Activated naive CD4-positive, alpha-beta T cell treated with anti-CD3 and anti-CD28 coated beads, Interleukin-2, amount 50 U/mL, for 16 hours (primary cell): ENCODE measurements at places on chromosomes 5 and 9.

DNA sequence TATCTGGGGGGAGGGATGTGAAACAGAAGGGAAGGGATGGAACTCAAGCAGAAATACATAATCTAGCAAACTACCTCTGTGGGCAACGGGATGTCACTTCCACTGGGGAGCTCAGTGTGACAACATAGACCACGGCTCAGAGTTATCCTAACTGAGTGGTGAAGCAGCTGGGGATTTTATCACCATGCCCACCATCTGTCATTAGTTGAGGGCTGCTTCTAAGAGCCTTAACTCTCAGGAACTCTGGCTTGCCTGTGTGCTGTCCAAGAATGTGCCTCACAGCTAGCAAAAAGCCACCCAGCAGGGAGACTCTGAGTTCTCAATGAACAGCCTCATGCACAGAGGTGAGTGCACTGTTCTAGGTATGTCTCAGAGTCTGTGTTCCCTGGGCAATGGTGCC, 90.6 kb upstream of the CXCL14 start:
- DNase-seq = no peak

DNA sequence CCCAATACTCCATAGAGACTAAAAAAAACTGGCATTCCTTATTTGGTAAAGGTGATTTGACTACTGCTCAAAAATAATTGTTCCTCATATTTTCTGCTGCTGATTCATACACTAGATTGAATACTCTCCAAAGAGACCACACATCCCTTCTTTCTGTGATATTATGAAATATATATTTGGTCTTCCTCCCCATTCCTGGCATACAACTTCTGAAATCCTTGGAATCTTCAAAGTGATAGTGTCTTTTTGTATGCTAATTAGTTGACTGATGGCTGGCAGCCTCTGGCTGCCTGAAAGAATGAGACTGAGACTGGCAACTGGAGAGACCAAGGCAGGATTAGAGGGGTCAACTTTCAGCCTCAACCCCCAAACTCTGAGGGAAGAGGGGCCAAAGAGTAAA, 348.0 kb upstream of the RFX3 start:
- DNase-seq = no peak

- no peak for DNase-seq
These were observed 32.0 kb downstream of the DAPK1 start for GRCh38 chr9:87529671-87530070.

GRCh38 chr5:59863777-59864176, 29.7 kb downstream of the PDE4D start:
- no peak for DNase-seq

DNA sequence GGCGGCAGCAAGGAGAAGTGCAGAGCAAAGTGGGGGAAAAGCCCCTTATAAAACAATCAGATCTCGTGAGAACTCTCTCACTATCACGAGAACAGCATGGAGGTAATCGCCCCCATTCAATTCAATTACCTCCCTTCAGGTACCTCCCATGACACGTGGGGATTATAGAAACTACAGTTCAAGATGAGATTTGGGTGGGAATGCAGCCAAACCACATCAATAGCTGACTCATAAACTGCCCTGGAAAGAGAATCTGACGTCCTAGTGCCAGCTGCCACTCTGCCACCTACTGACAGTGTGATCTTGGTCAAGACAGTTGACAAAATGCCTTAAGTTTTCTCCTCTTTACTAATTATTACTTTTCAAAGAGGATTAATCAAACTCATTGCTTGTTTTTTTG, 128.3 kb downstream of the GPBP1 start:
- peak; percentile 40 for DNase-seq

DNA sequence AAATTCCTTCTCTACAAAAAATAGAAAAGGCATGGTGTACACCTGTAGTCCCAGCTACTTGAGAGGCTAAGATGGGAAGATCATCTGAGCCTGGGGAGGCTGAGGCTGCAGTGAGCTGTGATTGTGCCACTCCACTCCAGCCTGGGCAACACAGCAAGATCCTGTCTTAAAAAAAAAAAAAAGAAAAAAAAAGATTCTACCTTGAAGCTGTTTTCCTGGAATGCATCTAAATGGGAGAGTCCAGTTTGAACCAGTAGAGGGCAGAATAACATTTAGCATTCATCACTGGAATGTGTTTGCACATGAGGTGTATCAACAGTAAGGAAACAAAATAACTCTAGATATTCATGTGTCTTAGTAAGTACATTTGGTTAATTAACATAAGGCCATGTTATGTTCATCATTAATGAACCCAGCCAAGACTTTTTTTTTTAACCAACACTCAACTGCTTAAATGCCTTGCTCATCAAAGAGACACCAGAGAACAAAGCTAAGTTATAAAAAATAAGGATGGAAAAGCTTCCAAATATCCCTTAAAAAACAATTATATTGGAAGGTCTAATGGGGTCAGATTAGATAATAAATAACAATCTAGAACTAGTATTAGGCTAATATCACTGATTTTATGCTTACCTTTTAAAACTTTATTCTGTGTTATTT, 16.1 kb downstream of the IFNE start:
- no peak for DNase-seq

DNA sequence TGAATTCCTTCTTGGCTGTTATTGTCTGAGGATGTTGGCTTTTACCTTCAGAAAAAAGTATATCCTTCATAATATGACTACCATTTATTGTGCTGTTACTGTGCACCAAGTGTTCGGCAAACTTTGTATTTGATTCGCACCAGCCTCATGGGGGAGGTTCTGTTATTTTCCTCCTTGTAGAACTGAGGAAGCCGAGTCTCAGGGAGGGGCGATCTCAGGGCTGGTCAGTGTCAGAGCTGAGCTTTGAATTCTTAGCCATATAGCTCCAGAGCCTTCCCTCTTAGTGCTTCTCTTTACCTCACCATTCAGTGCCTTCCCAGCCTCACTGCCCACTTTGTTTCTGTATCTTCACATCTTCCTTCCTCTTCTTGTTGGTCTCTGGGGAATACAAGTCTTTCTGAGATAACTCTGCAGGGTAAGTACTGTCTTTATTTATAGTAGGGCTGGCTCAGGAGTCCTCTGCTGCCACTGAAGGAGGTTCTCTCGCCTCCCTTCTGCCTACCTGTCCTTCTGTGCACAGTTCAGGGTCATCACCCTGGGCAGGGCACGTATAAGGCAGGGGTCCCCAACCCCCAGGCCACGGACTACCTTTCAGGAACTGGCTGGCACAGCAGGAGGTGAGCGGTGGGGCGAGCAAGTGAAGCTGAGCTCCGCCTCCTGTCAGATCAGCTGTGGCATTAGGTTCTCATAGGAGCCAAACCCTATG, 48.4 kb downstream of the GALNT10 start:
- no peak for DNase-seq
